Motor neuron (in vitro differentiated cells): ENCODE measurements at places on chromosomes 7 and 10.

DNA sequence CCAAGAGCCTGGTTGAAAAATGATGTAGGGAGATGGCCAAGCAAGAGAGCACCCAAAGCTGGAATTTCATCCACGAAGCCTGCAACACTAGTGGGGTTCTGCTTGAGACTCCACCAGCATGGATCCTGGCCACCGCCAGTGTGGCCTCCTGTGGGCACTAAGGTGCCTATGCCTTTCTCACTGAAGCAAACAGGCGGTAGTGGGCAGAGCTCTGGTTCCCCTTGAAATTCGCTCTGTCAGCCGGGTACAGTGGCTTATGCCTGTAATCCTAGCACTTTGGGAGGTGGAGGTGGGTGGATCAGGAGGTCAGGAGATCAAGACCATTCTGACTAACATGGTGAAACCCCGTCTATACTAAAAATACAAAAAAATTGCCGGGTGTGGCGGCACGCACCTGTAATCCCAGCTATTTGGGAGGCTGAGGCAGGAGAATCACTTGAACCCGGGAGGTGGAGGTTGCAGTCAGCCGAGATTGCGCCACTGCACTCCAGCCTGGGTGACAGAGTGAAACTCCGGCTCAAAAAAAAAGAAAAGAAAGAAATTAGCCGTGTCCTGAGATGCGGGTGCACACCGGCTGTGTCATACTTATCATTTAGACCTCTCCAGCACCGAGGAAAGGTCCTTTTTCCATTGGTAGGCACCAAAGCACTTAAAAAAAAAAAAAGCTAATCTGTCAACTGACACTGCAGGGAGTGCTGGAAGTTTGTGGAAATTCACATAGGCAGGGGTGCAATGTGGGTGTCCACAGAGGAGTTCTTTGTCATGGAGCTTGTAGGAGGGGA lies 28.3 kb downstream of the CCM2 start:
- ATAC-seq: no peak

GRCh38 chr10:72027498-72027897 lies 60.9 kb downstream of the SPOCK2 start:
- ATAC-seq: no peak

DNA sequence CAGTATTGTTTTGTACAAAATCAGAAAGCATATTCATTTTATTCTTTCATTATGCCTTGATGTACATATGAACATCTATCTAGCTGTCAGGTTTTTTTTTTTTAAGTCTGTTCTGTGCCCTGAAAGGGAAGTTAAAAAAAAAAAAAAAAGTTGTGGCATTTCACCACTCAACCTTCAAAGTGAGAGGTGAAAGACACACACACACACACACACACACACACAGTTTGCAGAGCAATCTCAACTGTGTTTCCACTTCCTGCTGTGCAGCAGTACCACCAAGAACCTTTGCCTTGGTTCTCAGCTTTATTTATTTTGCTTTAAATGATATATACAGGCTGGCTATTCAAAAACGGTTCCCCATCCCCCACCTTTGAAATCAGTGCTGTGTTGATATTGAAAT lies 955.6 kb downstream of the GATA3 start:
- no peak for ATAC-seq

GRCh38 chr10:84634636-84635035 lies 306.2 kb downstream of the CCSER2 start:
- ATAC-seq: no peak

GRCh38 chr10:124624006-124624405 lies 120.2 kb downstream of the FAM53B start:
- ATAC-seq: no peak

DNA sequence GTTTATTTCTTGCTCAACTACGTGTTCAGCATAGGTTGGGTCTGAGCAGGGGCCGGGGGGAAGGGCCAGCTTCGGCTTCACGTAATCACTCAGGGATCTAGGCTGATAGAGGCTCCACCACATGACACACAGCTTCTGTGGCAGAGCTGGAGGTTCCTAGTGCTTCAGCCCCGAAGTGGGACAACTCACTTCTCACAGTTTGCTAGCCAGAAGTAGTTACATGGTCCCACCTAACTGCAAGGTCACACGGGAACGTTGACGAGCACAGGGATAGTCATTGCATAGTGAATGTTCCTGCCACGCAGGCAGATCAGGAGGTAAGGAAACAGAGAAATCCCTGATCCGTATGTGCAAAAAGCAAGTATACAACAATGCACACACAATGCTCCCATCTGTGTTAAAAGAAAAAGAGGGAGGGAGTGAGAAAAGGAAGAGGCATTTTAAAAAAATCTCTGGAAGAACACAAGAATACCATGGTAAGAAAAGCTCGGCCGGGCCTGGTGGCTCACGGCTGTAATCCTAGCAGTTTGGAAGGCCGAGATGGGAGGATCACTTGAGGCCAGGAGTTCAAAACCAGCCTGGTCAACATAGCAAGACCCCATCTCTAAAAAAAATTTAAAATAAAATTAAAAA lies 16.9 kb downstream of the SMURF1 start:
- peak; percentile 32 for ATAC-seq

DNA sequence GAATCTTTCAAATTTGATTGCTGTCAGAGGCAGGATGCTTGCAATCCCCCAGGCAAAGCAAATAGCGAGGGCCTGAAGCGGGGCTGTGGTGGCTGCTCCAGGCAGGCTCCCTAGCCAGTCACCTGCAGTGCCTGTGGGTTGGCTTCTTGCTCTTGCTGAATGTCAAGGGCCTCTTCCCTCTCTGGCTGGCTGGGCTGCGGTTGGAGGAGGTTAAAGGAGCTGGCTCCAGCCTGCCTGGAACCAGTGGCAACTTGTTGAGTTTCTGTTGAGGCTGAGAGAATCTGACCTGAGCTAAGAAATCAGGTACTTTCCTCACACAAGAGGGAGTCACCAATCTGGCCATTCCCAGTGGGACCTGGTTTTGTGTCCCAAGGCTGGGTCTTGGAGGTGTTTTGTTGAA lies 134.7 kb downstream of the TMEM178B start:
- no peak for ATAC-seq

DNA sequence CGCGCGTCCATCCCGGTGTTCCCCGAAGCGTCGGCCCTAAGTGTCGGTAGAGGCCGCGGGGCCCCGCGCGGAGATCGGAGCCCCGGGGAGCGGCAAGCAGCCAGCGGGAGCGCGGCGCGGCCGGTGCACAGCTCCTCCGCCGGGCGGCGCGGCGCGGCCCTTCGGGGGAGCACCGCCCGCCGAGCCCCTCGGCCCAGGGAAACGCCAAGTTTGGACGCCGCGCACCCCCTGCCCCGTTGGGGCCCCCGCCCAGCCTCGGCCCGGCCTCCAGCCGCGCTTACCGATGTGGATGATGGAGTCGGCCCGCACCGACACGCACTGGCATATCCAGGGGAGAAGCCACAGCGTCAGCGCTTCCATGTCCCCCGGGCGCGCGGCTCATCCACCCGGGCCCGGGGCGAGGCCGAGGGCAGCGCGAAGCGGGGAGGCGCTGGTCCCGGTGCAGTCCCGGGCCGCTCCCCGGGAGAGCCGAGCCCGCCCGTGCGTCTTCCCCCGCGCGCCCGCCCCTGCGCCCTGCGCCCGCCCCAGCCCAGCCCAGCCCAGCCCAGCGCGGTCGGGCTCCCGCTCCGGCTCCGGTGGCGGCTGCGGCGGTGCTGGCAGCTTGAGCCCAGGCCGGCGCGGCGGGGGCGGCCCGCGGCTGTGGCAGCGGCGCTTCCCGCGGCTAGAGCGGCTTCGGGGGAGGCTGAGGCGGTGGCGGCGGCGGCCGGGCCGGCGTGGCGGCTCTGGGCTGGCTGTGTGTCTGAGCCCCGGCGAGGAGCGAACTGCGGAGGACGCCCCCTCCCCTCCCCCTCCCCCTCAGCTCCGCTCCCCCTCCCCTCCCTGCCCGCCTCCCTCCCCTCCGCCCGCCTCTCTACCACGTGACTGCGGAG lies at the start of gene GRID1:
TSS of gene GRID1 (minus strand) at position 763 of the 869 bp plus-strand sequence.
- ATAC-seq: peak; percentile 56

DNA sequence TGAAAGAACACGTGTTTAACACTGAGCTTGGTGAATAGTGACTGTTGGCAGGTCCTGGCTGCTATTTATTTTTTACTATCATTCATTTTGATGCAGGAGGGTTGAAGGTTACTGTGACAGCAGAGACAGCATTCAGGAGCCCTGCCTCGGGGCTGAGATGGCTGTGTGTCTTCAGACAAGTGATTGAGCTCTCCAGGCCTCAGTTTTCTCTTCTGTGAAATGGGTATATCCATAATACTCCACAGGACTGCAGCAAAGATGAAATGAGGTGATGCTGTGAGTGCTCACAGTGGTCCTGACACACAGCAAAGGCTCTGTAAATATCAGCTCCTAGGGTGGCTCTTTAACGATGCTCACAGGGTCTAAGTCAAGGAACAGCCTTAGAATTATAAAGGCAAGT lies 295.2 kb downstream of the GFRA1 start:
- no peak for ATAC-seq
